ENCODE measurements at places on chromosomes 7 and 10. TPM values are rescaled to one million over a fixed set of nuclear protein-coding genes. Genes with fewer than 3 reads are reported as not detected.

ZNF25 gene
- 15.1 TPM for total RNA-seq

TFEC gene
- total RNA-seq, result not detected

- no peak for DNase-seq
These were observed 84.7 kb downstream of the AUTS2 start for GRCh38 chr7:69683002-69683401.

DNA sequence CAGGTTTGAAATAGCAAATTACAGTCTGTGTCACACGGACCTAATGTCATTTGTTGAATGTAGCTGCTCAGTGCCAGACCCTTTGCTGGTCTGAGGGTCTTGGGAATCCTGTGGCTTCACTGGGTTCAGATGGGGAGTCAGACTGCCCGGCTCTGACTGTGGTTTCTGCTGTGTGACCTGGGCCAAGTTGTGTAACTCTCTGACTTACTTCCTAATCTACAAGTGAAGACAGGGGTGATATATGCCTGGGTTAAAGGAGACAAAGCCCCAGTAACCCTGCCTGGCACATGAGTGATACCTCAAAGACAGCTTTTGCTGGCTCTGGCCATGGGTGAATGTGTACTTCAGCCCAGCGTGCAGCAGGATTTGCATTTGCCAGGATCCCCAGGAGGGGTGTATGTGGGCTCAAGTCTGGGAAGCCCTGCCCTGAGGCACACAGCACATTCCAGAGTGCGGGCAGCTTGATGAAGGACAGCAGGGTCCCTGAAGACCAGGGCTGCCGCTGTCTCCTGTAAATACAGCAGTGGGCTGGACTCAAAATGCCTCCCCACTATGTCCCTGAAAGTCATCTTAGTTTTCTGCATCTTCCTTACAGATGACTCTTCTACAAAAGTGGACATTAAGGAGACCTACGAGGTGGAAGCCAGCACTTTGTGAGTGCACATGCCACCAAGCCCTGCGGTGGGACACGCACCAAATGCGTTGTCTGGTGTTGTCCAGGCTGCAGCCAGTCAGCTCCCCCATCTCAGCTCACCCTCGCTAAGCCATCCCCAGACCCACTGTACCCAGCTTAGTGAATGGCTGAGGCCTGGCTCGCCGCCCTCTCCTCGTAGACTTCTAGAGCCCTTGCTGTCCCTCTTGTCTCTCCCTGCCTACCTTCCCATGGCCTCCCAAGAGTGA, 16.4 kb downstream of the NACAD start:
- no peak for DNase-seq

CUBN gene
- 1.7 TPM for total RNA-seq

DNA sequence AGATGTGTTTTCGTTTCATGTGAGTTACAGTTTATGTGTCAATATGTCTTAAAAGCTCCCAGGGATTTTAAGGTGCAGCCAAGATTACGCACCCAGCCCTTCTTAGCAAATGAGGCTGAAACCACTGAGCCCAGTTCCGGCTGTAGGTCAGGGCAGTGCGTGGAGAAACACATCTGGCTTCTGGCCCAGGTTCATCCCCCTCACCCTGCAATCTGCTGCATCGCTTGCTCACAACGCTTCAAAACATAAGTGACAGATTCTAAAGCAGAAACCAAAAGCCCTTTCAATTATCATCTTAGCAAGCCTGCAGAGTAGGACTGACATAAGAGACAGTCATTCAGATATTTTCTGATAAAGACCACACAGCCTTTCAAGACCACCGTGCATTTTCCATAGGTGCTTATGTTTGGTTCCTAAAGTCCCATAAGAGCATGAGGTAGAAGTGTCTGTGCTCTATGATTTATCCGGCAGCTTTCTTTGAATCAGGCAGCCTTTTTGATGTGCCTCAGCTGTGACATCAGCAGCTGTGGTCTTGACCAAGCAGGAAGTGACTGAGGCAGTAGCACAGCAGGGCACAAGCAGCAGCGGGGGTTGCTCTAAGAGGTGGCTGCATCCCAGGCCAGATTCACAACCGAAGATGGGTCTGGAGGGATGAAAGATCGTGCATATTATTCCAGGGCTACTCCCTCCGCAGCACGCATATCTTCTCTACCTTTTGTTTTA, 72.1 kb upstream of the LYZL2 start:
- peak; percentile 75 for DNase-seq

TET1 gene
- total RNA-seq, result 20.4 TPM

DNA sequence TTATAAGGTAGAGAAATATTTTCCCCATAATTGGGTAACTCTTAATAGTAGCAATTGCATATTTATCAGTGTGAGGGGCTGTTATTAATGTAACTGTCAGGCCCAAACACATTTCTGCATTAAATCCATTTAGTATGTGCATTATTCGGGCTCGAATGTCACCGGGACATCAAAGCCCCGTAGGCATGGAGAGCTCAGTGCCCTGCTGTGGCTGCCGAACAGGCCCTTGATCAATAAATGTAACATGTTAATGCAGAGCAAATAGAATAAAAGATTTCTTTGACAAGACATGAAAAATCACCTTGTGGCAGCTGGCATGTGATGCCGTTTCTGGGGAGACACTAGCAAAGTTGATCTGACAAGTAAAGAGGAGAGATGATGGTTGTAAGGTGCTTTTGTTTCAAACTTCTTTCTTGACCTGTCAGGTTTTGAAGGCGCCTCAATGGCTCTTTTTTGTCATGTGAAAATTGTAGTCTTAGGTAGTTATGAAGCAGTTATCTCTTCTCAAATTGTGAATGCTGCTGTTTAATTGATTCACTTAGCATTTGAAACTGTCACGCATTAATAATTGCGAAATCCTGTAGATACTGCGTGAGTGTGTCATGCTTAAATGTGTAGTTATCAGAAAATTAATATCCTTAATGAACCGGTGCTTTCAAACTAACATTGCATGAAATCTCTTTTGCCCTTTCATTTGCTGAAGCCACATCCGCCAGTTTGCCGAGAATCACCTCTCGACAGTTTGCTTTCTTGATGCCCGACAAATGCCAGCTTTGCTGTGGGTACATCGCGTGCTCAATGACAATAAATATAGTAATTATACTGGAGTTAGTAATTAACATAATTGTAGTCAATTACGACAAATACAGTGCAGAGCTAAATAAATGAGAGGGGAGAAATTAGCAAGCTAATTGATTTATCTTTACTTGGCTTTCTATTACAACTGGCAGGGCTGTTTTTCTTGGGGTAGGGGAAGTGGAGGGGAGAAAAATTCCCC, 19.5 kb downstream of the LRMDA start:
- no peak for DNase-seq

GRCh38 chr10:119029613-119030420, at the start of gene NANOS1:
NANOS1 (plus strand) TSS chr10:119029714; CDS start chr10:119029802, 88 bp downstream.
- peak; percentile 85 for DNase-seq
